ENCODE measurements at places on chromosomes 1 and 21.
A peak's percentile ranks its signal among the peaks of the same experiment; 100 is the strongest.

GRCh38 chr1:111512132-111512889, 8.9 kb upstream of the ADORA3 start:
- H3K27ac ChIP-seq: no peak overlapping the region
- no peaks in the 10 kb centered on the region for H3K27me3 ChIP-seq
- H3K4me1 ChIP-seq: peaks cover 3% of the 10 kb centered on the region
- DNase-seq: no peak
- no peak overlapping the region for H3K4me3 ChIP-seq

DNA sequence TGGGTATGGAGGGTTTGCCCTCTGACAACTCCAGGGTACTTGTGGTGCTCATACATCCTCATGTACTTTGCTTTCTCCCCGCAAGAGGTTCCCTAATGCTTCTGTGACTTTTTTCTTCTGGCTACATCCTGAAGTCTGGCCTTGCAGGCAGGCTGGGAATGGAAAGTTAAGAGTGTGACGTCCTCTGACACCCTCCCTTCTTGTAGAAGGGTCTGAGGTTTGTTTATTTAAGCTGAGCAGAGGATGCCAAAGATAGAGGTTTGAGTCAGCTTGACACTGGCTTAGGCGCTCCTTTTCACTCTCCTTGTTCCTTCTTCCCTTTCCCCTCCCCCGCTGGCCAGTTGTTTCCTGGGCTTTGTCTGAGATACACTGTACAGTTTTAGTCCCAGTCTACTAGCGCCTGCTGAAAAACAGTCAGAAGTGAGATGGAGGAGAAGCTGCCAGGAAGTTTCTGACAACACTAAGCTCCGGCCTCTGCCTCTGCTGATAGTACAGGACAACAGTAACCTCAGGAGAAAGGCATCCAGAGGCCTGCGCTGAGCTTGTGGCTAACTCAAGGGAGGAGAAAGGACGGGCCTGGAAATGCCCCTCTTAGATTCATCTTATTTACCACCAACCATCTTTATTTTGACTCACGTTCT, at the start of gene MACF1:
MACF1 (plus strand) TSS at position 255 of the 641 bp plus-strand sequence; CDS start at position 583, 328 bp downstream.
- H3K4me1 ChIP-seq: peaks cover 25% of the 10 kb centered on the region
- no peak for DNase-seq
- H3K27ac ChIP-seq: peak within 1 kb of the TSS; percentile 82
- peak within 1 kb of the TSS; percentile 31 for H3K4me3 ChIP-seq
- H3K36me3 ChIP-seq: no peaks in the 10 kb centered on the region
- no peaks in the 10 kb centered on the region for H3K27me3 ChIP-seq

DNA sequence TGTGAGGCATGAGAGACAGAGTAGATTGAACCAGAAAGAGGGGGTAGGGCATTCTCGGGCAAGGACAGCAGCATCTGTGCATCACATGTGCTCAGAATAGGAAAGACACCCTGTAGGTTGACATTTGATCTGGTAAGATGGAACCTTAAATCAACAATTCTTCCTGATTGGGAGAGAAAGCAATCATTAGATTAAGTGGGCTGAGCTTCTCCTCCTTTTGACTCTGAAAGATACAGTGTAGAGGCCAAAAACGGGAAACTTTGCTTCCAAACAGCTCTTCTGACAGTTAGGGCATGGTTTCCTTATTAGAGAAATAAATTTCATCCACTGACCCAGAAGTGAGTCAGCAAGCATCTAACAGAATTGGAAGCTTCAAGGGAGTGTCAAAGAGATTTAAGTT, 9.7 kb downstream of the KIF14 start:
- H3K4me3 ChIP-seq: no peak overlapping the region
- H3K27me3 ChIP-seq: no peaks in the 10 kb centered on the region
- no peak overlapping the region for H3K27ac ChIP-seq

GRCh38 chr21:30793581-30794314, 19.3 kb downstream of the KRTAP8-1 start:
- no peaks in the 10 kb centered on the region for H3K36me3 ChIP-seq
- no peak overlapping the region for H3K4me3 ChIP-seq
- no peak for DNase-seq
- no peaks in the 10 kb centered on the region for H3K4me1 ChIP-seq
- H3K27me3 ChIP-seq: no peaks in the 10 kb centered on the region
- H3K27ac ChIP-seq: no peak overlapping the region

DNA sequence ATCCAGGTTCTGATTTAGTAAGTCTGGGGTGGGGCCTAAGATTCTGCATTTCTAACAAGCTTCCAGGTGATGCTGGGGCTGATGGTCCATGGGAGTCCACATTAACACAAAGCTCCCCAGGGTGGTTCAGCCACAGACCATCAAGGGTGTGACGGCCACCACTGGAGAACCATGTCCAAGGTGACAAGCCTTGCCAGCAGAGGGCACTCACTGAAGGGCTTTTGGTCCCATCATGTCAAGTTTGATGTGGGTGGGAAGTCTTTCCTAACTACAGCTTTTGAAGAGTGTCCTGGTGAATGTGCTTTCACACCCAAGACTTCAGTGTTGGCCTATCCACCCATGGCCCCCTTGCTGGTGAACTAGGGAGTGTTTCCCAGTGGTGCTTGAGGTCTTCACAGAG, 67.1 kb downstream of the UBE2T start:
- no peak overlapping the region for H3K27ac ChIP-seq
- no peak for DNase-seq
- H3K27me3 ChIP-seq: peaks cover 4% of the 10 kb centered on the region
- no peak overlapping the region for H3K4me3 ChIP-seq
- H3K36me3 ChIP-seq: no peaks in the 10 kb centered on the region

DNA sequence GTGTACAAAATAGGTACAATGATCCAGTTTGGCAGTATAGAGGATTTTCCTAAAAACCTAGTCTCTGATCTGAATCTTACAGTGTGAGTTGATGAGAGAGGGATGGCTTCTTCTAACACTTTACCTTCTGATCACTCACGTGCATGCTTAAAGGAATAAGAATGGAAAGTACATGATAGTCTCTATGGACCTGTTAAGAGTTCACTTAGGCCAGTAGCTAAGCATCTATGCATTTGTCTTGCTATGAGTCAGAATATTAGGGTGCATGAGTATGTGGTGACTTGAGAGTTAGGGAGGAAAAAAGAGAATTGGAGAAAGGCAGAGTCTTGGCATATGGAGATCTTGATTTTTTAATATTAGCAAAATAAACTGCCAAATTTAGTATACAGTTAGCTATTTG, 206.3 kb downstream of the COL11A1 start:
- no peak overlapping the region for H3K27ac ChIP-seq
- H3K27me3 ChIP-seq: no peaks in the 10 kb centered on the region
- H3K4me1 ChIP-seq: no peaks in the 10 kb centered on the region
- no peak overlapping the region for H3K4me3 ChIP-seq
- no peak for DNase-seq
- no peaks in the 10 kb centered on the region for H3K36me3 ChIP-seq

All from Panc1 (cell line).